CD4-positive, alpha-beta T cell treated with Interleukin-15 for 4 hours (primary cell): ENCODE measurements at places on chromosomes 2 and 18.

- no peak for DNase-seq
Observed at GRCh38 chr18:48875942-48876511, 74.7 kb downstream of the SMAD7 start.

GRCh38 chr2:25794544-25795276, 83.6 kb downstream of the ASXL2 start:
- DNase-seq: peak; percentile 44

DNA sequence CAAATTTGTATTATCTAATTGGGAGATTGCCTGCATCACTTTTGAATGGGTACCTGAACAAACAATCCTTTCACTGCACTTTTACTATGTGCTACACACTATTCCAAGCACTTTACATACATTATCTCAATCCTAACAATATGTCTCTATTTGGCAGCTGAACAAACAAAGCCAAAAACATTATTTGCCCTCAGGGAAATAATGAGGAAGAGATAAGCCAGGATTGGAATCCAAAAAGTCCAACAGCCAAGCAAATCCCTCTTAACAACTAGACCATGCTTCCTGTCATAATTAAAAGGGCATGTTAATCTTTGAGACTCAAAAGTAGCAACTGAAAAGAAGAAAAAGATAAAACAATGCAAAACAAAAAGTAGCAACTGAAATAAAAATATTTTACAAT, 32.1 kb downstream of the RPRD1A start:
- no peak for DNase-seq

GRCh38 chr2:187966924-187967323, 324.8 kb upstream of the GULP1 start:
- DNase-seq: no peak

GRCh38 chr2:70747284-70747683, 20.7 kb downstream of the ADD2 start:
- DNase-seq: no peak

GRCh38 chr2:131145040-131145439, 39.9 kb downstream of the PLEKHB2 start:
- no peak for DNase-seq

- no peak for DNase-seq
Observed at GRCh38 chr2:215425021-215425782, 10.7 kb downstream of the FN1 start.

DNA sequence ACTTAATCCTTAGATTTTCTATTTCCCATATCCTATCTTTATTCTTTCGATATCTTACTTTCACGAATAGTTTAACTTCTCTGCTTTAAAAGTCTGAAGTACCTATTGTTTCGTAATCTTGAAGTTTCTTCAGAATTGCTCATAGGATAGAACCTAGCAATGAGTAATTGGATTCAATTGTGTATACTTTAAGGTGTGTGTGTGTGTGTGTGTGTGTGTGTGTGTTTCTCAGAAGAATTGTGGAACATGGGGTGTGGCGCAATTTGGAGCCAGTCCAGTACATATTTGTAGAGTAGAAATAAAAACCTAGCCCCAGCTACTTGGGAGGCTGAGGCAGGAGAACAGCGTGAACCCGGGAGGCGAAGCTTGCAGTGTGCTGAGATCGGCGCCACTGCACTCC, 897.6 kb downstream of the BCL11A start:
- no peak for DNase-seq

DNA sequence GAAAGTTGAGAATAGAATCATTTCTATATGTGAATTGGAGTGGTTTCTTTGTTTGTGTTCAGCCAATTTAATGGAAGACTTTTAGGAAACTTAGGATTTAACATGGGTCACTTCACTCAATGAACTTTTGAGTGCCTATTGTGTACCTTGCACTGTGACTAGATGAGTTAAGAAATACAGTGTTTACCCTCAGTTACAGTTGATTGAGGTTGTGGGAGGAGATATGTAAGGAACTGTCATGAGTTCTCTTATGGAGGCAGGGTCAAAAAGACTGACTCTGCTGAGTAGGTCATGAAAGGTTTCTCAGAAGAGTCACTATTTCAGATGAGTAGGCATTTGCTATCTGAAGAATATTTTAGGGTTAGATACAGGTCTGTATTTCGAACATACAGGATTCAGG, 98.6 kb downstream of the RAB3GAP1 start:
- DNase-seq: no peak

GRCh38 chr18:49214058-49214457, 246.4 kb downstream of the DYM start:
- DNase-seq: no peak

DNA sequence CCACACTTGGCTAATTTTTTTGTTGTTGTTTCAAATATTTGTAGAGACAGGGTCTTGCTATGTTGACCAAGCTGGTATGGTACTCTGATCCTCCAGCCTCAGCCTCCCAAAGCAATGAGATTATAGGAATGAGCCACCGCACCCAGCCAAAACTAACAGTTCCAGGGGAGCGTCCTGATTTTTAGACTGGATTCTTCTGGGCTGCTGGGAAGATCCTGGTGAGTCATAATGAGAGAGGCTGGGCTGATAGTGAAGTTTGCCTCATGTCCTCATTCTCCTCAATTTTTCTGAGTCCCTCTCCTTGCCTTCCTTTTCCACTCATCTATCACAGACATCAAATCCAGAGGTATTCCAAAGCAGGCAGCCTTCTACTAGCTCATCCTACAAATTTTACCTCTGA, 81.3 kb downstream of the VSNL1 start:
- DNase-seq: no peak

DNA sequence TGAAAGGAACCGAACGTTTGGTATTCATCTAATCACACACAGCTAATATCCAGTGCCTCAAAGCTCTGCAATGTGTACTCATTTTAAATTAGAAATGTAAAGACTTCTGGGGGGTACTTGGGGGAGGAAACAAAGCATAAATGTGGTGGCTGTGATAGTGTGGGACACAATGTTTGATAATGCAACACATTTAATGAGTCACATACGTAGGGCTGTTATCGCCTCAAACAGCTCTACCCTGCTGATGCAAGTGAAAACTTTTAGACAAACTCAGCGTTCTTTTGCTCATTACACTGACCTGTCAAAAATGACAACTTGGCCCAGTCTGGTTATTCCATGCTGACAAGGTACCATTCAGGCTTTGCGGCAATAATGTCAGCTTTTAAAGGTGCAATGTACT, 1227.1 kb upstream of the CELF4 start:
- DNase-seq: no peak

DNA sequence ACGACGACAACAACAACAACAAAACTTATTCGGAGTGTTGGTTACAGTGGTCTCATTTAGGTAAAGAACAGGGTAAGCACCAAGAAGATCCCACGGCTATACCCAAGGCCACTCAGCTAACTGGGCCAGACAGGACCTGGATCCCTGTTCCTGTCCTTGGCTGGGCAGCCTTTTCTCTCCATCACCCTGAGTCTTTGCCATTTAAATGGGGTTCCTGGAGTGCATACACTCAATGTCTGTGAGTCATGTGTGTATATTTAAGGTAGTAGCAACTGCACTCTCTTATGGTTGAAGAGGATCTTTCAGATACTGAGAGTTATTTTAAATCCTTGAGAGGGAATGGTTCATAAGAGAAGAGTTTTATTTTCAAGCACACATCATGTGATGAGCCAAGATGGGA, 35.3 kb downstream of the ADCYAP1 start:
- no peak for DNase-seq

DNA sequence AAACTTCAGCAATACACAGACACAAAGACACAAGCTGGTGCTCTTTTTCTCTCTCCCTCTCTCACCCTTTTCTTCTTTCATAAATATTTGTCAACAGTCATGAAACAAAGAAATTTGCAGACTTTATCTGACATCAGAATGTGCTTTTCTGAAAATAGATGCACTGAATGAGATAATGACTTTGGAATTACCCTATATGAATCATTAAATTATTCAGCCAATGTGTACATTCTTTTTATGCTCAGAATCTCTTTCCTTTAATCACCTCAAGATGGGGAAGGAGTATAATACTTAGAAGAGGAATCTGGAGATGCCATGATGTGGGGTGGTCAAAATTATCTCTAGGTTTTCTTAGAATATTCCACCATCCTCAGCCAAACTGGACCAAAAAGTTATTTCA, 289.9 kb downstream of the LRRTM1 start:
- no peak for DNase-seq

DNA sequence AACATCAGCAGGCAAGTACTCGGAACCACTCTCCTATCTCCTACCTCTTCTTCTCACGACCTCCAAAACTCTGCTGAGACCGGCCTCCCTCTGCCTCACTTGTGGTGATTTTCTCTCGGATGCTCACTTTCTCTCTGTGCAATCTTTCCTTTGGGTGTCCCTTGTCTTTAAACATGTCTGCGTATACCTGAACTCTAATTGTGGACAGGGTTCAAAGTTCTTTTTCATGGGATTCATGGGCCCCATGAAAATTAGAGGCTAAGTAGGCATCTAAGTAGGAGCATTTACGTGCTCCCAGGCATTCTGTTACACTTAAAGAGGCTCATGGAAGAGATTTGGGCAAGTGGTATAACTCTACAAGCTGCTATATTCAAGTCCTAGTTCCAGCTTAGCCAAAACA, 2.1 kb upstream of the PPP1CB start:
- no peak for DNase-seq

DNA sequence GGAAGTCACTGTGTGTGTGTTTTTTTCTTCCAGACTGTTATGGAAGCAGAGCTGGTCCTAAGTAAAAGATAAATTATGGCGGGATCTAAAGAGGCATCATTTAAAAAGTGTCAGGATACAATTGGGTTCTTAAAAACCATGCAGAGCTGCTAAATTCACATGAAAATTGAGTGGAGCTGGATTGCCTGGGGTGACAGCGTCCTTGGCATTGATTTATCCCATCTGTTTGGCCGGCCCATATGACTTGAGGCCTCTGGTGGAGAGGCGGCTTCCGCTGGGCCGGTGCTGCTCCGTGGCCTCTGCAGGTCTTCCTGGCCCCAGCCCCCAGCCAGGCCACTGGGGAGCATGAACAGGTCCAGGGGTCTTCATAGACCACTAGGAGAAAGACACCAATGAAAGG, 165.5 kb downstream of the GLI2 start:
- no peak for DNase-seq

DNA sequence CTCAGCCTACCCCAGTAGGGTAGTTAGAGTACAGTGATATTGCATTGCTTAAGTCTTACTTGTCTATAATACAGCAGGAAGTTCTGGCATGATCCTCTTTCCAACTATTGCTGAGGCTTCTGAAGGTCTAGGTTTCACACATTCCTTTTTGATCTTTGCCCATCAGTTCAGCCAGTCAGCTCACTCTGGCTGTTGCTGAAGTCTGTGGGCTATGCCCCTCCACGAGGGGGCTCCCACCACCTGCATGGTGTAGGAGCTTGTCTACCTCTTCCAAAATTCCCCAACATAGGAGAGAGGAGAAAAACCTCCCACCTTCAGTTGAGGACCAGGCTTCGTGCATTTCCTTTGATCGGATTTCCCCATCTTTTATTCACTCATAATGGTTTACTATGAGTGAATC, 26.3 kb downstream of the PROKR1 start:
- DNase-seq: no peak

- DNase-seq: no peak
Observed at GRCh38 chr2:230419181-230419580, 3.2 kb downstream of the SP100 start.

GRCh38 chr18:79647307-79647706, 32.3 kb upstream of the CTDP1 start:
- DNase-seq: no peak

DNA sequence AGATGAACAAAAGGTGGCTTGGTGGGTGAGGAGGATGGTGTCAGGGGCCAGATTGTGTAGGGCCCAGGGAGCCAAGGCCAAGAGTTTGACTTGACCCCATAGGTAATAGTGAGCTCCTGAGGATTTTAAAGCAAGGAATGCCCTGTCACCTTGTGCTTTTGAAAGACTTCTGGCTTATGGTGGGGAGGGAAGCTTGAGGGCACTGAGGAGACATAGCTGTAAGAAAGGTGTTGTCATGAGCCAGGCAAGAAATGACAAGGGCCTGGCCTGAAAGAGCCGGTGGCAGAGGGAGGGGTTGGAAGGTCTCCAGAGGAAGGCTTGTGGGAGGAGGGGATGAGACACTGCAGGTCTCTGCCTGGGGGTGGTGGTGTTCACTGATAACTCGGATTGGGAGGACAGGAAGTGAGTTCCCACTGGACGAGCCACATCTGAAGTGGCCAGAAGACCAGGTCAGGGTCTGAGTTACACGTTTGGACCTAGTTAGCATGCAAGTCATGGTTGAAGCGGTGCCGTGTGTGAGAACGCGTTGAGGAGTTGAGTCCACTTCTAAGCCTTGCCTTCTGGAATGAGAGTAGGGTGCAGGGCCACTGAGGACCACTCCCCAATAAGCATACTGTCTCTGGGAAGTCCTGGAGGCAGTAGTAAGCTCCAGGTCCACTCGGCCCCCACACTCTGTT, 64.3 kb downstream of the TET3 start:
- no peak for DNase-seq
